Thymus (tissue), 14 donors: ENCODE measurements at places on chromosomes 3 and 15. TPM values are rescaled to one million over a fixed set of nuclear protein-coding genes. Genes with fewer than 3 reads are reported as not detected.

LNP1 gene
- total RNA-seq = 1.7 TPM

ACTRT3 gene
- total RNA-seq = 1.0 TPM

- H3K36me3 ChIP-seq = no peaks in the 10 kb centered on the region
- H3K4me1 ChIP-seq = no peaks in the 10 kb centered on the region
- H3K27ac ChIP-seq = no peak overlapping the region
- no peak for DNase-seq
- no peak overlapping the region for H3K4me3 ChIP-seq
- no peaks in the 10 kb centered on the region for H3K27me3 ChIP-seq
Observed at GRCh38 chr15:39747326-39747725, 35.3 kb downstream of the FSIP1 start.

GRCh38 chr15:39542385-39543065 lies 38.4 kb upstream of the THBS1 start:
- H3K4me3 ChIP-seq = no peak overlapping the region
- H3K36me3 ChIP-seq = no peaks in the 10 kb centered on the region
- H3K27ac ChIP-seq = no peak overlapping the region
- peaks cover 3% of the 10 kb centered on the region for H3K4me1 ChIP-seq

DNA sequence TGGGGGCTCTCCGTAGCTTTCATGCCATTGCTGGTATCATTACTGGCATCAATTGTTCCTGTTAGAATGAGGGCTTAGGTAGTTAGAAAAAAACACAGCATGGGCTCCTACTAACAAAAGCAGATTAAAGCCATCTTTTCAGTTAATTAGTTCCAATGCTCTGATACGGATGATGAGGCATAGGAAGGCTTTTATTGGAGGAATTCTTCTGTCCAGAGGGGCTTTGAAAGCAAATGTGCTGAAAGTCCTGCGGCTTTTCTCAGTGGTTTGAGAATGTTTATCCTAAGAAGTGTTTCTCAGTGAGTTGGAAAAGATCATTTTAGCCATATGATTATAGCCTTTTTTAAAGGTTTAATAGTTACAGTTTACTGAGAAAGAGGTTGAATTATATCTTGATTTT lies 198.5 kb downstream of the THSD4 start:
- no peaks in the 10 kb centered on the region for H3K36me3 ChIP-seq
- no peaks in the 10 kb centered on the region for H3K27me3 ChIP-seq
- no peak overlapping the region for H3K27ac ChIP-seq

DNA sequence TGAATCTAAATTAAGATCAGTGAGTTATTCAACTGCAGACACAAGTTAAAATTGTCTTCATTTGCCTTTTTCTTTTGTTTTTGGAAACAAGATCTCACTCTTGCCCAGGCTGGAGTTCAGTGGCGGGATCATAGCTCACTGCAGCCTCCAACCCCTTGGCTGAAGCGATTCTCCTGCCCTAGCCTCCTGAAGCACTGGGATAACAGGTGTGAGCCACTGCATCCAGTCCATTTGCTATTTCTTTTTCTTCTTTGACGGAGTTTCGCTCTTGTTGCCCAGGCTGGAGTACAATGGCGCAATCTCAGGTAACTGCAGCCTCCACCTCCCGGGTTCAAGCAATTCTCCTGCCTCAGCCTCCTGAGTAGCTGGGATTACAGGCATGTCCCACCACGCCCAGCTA lies 10.3 kb downstream of the RNF168 start:
- H3K4me3 ChIP-seq = no peak overlapping the region
- no peaks in the 10 kb centered on the region for H3K4me1 ChIP-seq
- peaks cover 17% of the 10 kb centered on the region for H3K36me3 ChIP-seq
- no peaks in the 10 kb centered on the region for H3K27me3 ChIP-seq
- no peak for DNase-seq

GRCh38 chr3:170049146-170050000 lies 11.6 kb downstream of the GPR160 start:
- H3K27ac ChIP-seq = no peak overlapping the region
- H3K4me1 ChIP-seq = peaks cover 14% of the 10 kb centered on the region
- H3K27me3 ChIP-seq = no peaks in the 10 kb centered on the region
- DNase-seq = no peak

GRCh38 chr3:38960953-38961622 lies 90.7 kb downstream of the SCN11A start:
- no peaks in the 10 kb centered on the region for H3K27me3 ChIP-seq
- H3K4me3 ChIP-seq = no peak overlapping the region
- H3K27ac ChIP-seq = no peak overlapping the region
- peak; percentile 57 for DNase-seq
- H3K4me1 ChIP-seq = no peaks in the 10 kb centered on the region
